ENCODE measurements at places on chromosomes 12 and 14.

DNA sequence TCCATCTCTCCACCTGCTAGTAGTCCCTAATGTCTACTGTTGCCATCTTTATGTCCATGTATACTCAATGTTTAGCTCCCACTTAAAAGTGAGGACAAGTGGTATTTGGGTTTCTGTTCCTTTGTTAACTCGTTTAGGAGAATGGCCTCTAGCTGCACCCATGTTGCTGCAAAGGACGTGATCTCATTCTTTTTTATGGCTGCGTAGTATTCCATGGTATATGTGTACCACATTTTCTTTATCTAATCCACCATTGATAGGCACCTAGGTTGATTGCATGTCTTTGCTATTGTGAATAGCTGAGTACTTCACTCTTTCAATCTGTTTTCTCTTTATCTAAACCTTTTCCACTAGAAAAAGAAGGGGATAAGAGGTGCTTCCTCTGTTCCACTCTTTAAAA is 130.0 kb downstream of the TMEM117 start:
- no peak for DNase-seq

DNA sequence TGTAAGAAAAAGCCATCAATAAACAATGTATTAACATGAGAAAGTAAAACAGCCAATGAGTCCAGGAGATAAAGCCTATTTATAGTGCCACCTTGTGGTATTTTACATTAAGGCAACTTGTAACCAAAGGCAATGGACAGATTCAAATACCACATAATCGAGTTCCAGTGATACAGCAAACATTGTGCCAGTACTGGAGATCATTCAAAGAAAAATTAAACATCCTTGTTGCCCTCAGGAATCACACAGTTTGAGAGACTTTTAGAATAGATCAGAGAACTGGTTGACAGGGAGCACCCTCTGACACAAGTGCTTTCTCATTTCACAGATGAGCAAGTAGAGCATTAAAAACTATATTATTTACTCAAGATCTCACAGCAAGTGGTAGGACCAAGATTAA is 98.1 kb downstream of the DDHD1 start:
- peak; percentile 14 for DNase-seq

GRCh38 chr12:3199551-3200031 is 122.4 kb downstream of the TSPAN9 start:
- no peak for DNase-seq

- DNase-seq = no peak
Observed at GRCh38 chr14:71086567-71086966, 179.3 kb downstream of the PCNX1 start.

- DNase-seq = no peak
Observed at GRCh38 chr12:121799842-121800693, 3.7 kb upstream of the SETD1B start.

DNA sequence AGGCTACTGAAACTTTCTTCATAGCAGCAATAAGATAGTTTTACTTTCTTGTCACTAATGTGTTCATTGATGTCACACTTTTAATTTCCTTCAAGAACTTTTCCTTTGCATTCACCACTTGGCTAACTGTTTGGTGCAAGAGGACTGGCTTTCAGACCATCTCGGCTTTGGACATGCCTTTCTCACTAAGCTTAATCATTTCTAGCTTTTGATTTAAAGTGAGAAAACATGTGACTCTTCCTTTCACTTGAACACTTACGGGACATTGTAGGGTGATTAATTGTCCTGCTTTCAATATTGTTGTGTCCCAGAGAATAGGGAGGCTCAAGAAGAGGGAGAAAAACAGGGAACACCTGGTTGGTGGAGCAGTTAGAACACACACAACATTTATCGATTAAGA is 41.9 kb downstream of the IFNG start:
- no peak for DNase-seq

- DNase-seq = no peak
Observed at GRCh38 chr12:1798641-1799020, 21.7 kb upstream of the LRTM2 start.

GRCh38 chr12:106048676-106049075 is 90.1 kb downstream of the NUAK1 start:
- no peak for DNase-seq

GRCh38 chr14:100078997-100079725 is 13.9 kb downstream of the EVL start:
- no peak for DNase-seq

GRCh38 chr12:20792971-20793370 is 17.5 kb upstream of the SLCO1B3 start:
- DNase-seq = no peak

DNA sequence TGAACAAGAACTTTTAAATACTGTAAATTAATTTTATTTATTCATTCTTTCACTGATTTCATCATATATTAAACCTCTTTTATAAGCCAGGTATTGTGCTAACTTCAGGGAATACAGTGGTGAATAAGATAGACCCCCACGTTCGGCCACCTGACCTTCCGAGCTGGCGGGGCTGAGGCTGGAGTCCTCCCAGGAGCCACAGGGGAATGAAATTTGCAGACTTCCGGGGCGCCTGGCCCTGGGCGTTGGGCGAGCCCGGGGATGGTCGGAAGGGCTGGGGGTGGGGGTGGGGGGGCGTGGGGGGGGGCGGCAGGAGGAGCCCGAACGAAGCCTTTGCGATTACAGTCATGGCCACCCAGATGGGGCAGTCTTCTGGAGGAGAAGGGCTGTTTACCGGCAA is 383.4 kb downstream of the PAWR start:
- DNase-seq = no peak

- DNase-seq = no peak
Observed at GRCh38 chr12:19238540-19238939, 109.0 kb downstream of the PLEKHA5 start.

- no peak for DNase-seq
Observed at GRCh38 chr14:54822685-54823084, 79.9 kb downstream of the GCH1 start.

GRCh38 chr12:51820526-51821439 is 27.7 kb downstream of the FIGNL2 start:
- peak; percentile 14 for DNase-seq

DNA sequence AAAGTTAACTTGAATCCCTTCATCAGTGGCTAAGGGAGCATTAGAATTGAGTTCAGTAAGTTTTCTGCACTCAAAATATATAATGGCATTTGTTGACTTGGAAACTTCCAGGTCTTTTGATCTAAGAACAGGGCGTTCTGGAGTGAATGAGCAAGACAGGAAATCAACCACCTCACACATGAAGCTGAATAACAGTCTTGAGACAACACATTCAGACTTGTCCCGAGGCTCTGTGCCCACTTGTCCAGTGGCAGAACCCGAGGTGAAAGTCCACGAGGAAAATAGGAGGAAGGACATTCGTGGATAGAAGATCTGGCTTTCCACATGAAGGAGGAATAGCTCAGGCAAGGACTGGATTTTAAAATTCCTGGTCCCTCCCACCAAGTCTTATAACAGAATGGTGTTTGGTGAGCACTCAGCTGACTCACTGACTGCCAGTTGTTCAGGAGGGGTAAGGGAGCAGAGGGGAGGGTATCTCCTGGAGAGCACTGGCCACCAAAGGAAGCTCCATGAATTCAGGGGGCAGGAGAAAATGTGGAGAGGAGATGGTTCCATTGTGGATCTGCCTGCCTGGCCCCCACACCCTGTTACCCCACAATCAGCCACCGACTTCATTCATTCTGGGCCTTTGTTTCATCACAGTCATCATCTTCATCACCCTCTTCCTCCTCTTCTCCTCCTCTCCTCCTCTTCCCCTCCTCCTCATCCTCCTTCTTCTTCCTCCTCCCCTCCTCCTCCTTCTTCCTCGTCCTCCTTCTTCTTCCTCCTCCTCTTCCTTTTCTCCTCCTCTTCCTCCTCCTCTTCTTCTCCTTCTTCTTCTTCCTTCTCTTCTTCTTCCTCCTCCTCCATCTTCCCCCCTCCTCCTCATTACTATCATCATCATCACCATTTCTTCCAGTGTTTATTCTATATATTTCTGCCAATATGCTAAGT is 620.1 kb downstream of the MED13L start:
- no peak for DNase-seq

DNA sequence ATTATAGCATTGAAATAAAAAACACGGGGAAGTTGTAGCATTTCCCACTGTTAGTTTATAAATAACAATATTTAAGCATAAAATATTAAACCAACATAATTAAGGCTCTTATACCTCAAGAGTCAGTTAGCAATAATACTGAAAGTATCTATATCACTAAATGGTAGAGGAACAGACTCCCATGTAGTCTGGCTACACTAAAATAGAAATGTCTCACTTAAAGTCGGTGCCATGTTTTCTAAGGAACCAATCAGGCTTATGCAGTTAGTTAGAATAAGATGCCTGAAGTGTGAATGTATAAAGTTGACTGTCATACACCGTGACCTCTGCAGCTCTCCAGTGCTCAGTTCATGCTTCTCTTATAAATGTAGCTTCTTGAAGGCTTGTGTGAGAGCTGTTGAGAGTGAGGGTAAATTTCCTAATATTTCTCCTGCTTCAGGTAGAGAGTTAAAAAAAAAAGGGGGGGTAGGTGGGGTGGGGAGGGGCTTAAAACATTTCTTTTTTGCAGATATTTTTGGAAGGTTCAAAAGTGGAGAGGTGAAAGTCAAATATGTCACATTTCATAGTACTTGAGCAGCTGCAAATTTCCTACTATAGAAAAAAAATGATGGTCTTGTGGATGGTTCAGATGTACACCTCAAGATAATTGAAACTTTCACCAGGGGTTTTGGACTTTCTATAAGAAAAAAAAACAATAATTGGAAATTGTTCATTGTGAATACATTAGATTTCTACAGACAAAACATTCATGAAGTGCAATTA is 64.5 kb downstream of the PTCSC3 start:
- DNase-seq = no peak

DNA sequence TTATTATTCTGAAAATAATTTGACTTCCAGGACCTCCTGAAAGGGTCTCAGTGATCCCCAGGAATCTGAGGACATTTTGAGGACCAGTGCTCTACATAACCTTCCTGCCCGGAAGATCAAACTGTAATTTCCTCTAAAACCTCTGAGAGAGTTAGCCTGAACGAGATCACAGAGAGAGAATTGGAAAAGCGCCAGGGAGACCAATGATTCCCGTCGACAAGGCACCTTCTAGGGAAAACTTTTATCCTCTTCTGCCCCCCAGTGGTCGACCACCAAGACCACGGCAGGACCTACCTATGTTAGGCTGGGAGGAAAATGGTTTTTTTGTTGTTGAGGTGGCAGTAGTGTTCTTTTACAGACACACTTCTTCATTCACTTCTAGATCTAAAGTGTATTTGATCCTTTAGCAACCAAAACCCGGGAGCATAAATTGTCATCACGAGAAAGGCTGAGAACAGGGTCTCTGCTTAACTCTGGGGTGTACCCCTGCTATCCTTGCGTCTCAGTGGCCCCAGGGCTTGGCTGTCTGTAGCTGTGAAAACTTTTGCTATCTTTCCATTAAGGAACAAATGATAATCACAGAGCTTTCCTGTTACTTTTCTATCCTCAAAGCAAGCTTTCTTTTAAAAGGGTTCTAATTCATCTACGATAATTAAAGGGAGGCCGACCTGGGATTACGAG is 62.9 kb upstream of the NID2 start:
- peak; percentile 65 for DNase-seq

- no peak for DNase-seq
Observed at GRCh38 chr12:108254030-108254429, 85.1 kb downstream of the CMKLR1 start.

- no peak for DNase-seq
Observed at GRCh38 chr14:64410084-64410774, 22.1 kb downstream of the MTHFD1 start.

GRCh38 chr12:95738024-95738611 is 52.4 kb downstream of the NTN4 start:
- no peak for DNase-seq

- no peak for DNase-seq
Observed at GRCh38 chr12:109775172-109775881, 57.9 kb downstream of the TRPV4 start.

DNA sequence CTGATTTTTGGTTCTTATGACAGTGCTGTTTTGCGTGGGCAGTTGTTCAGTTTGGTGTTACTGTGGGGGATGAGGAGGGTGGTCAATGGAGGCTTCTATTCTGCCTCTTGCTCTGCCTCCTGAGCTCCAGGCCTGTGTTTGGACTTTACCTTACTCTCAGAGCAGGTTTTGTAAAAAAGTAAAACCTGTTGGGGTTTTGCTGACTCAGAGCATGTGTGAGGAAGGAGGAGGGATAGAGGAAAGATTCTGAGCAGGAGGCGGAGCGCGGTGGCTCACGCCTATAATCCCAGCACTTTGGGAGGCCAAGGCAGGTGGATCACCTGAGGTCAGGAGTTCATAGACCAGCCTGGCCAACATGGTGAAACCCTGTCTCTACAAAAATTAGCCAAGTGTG is 6.7 kb downstream of the A2ML1 start:
- no peak for DNase-seq

GRCh38 chr12:115983226-115983798 is 294.2 kb downstream of the MED13L start:
- DNase-seq = no peak

DNA sequence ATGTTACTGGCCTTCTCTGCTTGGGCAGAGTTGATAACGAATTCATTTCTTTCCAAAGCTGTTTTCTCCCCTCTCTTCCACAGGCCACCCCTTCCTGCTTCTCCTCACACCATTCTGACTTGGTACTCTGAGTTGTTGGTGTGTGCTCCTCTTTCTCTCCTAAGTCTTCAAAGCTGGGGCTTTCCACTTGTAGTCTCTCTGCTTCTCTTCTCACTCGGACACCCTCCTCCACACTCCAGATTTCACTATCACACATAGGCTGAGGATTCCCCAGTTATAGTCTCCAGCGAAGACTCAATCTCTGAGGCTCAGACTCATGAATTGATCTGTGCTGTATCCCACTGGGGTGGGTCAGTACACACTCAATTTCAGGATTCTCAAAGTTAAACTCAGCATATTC is 201.0 kb downstream of the SSPN start:
- no peak for DNase-seq

GRCh38 chr14:56124327-56124726 is 6.1 kb downstream of the PELI2 start:
- no peak for DNase-seq

DNA sequence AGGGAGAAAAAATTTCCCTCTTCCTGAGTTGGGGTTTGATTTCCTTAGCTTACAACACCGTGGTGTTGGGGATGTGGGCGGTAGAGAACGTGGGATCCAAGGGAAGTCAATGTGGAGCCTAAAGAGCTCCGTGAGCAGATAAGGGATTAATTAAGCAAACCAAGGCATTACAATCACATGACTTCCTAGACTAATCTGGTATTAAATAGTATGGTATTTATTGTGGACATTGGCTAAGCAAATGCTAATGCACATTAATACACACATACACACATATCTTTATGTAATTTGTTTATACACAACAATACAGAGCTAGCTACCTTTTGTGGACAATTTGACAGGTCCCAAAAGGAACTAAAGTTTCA is 791 bp upstream of the RNF41 start:
- DNase-seq = no peak
